EL (cell line): ENCODE measurements at places on chromosomes 5 and 9.

DNA sequence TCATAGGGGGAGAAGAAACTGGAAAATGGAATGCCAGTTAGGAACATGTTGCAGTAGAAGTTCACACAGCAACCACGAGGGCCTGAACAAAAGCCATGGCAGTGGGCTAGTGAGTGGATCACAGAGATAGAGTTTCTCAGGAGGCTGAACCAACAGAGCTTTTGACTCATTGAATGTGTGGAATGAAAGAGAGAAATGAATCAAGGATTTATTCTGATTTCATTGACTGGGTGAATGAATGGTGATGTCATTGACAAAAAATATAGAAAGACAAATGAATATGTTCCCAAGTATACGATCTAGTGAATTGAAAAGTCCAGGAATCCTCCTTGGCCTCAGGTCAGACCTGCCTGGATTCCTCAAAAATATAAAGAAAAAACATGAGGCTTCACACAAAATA is 99.2 kb downstream of the ZNF462 start:
- DNase-seq, result no peak

DNA sequence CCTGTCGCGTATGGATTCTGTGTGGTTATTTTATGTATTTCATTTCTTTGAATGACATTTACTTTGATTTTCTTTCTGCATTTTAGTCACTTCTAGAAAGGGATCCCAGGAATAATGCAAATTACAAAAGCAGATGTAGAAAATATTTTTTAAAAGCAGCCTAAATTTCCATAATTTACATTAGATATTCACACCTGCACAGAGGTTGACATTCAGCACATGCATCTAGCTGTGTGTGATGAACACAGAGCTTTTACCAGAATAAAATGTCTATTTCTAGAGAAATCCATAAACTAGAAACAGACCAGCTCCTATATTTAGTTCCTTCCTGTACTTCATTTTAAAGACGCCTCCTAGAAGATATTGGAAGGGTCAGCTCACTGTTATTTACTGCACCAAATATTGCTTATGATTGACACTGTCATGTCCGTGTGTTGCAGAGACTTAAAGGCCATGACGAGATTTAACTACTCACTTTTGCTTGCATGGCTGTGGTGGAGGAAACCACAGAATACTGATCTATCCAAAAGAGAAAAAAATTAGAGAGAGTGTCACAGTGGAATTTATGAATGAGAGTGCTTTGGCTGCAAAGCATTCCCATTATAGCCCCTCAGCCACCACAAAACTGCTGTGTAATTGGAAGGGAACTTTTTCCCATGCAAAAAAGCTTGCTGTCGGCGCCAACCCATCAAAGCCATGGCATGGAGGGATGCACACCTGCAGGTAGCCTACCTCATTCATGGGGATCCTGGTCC is 58.1 kb downstream of the EBF1 start:
- DNase-seq, result no peak

- no peak for DNase-seq
Measured at GRCh38 chr5:125695996-125696655, 727.1 kb upstream of the GRAMD2B start.

DNA sequence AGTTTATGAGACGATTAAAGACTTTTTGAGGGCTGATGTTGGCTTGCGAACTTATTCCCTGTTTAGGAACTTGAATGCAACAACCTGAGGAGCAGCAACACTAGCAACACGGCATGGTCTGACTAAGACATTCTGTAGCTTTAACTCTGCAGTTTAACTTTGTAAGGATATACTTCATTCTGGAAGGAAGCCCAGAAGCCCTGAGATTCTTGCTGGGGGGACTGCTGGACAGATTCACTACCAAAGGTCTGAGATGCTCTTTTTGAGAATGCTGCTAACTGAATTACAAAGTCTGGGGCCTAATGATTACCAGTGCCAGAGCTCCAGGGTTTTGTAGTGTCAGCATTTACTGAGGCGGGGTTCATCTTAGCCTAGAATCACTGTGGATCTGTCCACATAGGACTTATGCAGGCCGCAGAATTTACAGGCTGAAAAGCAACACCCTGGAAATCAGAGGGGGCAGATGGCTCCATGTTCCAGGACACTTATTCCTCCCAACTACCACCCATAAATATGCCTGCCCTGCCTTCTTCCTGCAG is 537.1 kb upstream of the CDH18 start:
- no peak for DNase-seq

GRCh38 chr5:107698286-107698685 is 27.5 kb upstream of the EFNA5 start:
- DNase-seq, result peak; percentile 6

GRCh38 chr9:114384836-114385396 is 2.9 kb downstream of the AKNA start:
- no peak for DNase-seq

DNA sequence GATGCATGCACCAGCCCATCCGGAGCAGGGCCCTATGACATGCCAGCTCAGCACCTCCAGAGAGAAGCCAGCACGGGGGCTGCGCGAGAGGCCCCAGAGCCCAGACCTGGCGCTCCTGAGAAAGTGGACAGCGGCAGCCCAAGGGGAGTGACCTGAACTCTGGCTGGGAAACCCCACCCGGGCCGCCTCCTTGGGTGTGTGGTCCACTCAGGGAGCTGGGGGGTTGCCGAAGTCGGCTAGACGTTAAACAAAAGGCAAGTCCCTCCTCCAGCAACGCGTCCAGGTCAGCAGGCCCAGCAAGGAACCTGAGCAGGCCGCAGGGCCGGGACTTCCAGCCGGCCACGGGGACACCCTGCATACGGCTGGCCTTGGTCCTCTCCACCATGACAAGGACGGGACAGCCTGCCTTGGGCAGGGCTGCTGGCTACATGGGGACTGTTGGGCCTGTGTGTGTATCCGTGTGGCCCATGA is 35.7 kb downstream of the NACC2 start:
- DNase-seq, result no peak
